ENCODE measurements at places on chromosomes 6 and 20.

- DNase-seq, result no peak
These were observed at the start of gene ADA for GRCh38 chr20:44651684-44652423. TSS of gene ADA (minus strand) at chr20:44651699. CDS start at chr20:44651607, 92 bp downstream.

GRCh38 chr6:74867291-74867690, 338.6 kb downstream of the COL12A1 start:
- no peak for DNase-seq

DNA sequence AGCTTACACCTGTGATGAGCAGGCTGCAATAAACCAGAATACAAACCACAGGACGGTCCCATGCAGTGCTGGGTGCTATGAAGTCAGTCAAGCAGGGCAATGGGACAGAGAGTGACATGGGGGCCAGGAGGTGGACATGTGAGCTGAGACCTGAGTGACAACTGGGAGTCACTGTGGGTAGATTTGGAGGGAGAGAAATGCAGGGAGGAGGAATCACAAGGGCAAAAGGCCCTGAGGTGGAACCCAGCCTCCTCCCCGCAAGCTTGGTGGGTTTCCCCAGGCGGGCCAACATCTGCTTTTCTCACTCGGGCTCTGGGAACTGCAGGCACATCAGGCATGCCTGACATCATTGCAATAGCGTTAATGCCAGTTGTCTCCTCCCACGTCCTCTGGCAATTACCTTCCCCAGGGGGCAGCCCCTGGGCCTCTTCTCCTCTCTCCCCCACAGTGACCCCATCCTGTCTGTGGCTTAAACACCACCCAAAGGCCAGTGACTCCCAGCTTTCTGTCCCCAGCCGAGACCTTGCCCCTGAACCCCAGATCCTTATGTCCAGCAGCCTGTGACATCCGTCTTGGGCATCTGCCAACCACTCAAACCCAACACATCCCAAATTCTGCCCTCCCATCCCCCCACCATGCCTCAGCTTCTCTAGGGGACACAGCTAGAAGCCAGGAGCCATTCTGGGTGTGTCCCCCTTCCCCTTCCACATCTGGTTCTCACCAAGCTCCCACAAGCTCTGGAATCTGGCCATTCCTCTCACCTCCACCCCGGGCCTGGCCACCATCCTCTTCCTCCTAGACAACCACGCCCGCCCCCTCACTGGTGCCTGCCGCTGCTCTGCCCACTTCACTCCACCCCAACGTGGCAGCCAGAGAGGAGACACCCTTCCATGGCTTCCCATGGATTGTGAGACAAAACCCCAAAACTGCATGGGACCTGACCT, 28.2 kb downstream of the PDRG1 start:
- DNase-seq, result no peak

- no peak for DNase-seq
These were observed 4.0 kb downstream of the FUCA2 start for GRCh38 chr6:143507358-143508145.

- DNase-seq, result no peak
These were observed 5.3 kb upstream of the CST7 start for GRCh38 chr20:24943731-24944130.

- no peak for DNase-seq
These were observed 183.4 kb downstream of the LY86 start for GRCh38 chr6:6771964-6772363.

DNA sequence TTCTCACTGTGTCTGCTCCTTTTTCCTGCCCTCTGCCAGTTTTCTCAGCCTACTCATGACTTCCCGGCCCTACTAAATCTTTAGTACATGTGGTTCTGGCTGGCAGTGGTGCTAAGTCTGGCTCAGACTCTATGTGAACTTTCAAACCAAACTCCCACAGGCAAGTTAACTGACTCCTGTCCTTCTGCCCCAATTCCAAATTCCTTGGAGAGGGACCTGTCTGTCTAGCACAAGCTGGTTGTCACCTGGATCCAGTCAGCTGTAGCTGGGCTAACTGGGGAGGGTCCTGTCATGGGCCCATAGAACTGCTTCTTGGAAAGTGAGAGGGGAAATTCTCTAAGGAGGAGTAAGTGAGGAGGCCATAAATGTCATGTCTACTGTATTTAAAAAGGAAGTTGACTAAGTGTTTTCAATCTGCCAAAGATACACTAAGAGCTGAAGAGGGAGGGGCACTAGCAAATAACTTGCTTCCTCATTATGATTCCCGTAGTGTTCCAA, 240.1 kb downstream of the KCNQ5 start:
- no peak for DNase-seq

DNA sequence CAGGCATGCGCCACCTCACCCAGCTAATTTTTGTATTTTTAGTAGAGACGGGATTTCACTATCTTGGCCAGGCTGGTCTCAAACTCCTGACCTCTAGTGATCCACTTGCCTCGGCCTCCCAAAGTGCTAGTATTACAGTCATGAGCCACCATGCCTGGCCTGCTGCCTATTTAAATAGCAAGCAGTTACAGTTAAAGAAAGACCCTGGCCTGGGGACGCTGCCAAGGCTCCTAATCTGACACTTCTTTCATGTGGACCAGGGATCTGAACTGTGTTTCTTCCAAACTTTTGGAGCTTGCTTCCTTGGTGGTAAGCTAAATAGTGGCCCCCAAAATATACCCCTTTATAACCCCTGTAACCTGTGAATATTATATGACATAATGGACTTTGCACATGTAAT, 15.3 kb downstream of the PPARD start:
- no peak for DNase-seq

DNA sequence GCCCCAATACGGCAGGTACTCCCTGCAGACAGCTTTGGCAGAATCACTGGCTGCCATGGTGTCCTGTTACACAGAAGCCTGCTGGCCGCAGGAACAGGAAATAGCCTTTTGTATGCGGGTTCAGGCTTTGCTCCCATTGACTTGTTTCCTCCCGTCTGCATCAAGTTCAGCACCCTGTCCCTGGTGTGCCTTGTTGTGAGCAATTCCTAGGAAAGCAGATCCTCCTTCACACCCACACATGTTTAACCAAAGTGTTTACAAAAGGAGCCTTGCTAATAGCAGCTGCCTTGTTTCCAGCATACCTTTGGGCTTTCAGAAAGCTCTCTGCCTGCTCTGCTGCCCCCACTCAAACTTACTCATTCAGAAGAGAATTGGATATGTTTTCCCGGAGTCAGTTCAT, 127.2 kb upstream of the SUPT3H start:
- DNase-seq, result no peak

GRCh38 chr6:36136034-36136433, 5.7 kb downstream of the MAPK13 start:
- no peak for DNase-seq

- DNase-seq, result no peak
These were observed 625.2 kb downstream of the EPM2A start for GRCh38 chr6:145110109-145110508.

DNA sequence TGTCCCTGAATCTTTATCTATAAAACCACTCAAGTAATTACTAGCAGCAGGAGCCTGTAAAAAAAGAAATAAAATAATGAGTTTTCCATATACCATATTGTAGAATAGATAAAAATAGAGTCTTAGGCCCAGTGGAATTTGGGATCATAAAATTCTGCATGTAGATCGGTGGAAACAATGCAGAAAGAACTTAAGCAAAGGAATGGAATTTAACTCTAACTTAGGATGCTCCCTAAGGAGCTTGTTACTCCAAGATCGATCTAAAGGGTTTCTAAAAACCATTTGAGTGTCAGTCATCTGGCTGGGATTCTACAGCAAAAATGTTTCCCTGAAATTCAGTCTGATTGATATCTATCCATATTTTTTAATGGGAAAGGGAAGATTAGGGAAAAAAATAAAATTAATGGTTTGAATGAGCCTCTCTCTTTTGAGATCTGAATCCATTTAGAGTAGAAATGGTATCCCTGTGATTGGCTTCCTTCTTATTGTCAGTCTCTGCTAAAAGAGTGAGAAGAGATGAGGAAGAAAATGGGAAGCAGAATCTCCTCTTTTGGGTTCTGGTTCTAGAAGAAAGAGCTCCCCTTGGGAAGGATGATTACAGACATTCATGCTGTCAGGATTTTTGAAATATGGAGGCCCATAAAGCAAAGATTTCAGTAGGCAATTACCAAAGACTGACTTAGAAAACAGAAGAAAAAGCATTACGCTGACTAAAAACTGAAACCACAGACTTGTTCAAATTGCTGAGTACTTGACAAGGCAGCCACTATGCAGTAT, 564.3 kb upstream of the MARCKS start:
- DNase-seq, result no peak

GRCh38 chr6:132058975-132059374, 107.8 kb upstream of the CCN2 start:
- DNase-seq, result no peak

DNA sequence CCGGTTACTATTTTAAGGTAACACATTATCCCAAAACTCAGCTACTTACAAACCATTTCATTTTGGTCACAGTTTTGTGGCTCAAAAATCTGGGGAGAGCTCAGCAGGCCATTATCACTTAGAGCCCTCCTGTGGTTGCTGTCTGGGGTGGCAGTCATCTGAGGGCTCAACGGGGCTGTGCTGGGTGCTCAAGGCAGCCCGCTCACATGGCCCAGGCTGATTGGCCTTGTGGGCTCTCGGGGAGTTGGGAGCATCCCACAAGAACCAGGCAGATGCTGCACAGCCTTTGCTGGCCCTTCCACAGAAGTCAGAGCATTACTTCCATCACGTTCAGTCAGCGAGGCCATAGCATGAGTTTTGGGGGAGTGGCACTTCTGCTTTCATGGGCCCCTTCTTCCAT, 6.3 kb upstream of the VSX1 start:
- no peak for DNase-seq

DNA sequence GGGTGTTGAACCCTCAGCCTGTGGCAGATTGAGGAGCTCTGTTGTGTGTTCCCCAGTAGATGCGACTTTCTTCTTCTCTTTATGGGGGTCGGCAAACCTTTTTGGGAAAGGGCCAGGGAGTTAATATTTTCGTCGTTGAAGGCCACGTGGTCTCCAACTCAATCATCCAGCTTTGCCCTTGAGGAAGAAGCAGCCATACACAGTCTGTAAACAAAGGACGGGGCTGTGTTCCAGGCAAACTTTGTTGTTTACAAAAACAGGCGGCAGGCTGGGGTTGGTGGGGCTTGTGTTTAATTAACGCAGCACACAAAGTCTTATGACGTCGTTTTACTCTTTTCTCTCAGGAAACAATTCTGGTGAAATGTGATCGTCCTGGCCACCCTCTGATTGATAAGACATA, 20.2 kb downstream of the KIF25 start:
- no peak for DNase-seq

- DNase-seq, result no peak
These were observed 19.2 kb downstream of the DCBLD1 start for GRCh38 chr6:117501722-117502121.

DNA sequence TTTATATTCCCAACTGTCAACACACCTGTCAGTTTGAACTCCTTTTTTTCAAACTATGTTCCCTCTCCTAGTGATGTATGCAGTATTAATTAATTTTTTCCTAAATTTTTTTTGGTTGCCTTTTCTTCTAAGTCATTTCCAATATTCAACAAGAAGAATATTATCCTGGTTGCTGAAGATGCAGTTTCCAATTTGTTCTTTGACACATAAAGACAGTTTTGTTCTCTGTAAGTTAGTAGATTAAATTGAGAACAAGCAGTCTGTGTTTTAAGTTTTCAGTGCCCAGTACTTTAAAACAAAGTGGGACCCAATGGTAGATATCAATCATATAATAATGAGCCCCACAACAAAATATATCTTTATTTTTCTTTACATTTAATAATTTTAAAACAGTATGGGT, 47.3 kb downstream of the GJA1 start:
- DNase-seq, result no peak

DNA sequence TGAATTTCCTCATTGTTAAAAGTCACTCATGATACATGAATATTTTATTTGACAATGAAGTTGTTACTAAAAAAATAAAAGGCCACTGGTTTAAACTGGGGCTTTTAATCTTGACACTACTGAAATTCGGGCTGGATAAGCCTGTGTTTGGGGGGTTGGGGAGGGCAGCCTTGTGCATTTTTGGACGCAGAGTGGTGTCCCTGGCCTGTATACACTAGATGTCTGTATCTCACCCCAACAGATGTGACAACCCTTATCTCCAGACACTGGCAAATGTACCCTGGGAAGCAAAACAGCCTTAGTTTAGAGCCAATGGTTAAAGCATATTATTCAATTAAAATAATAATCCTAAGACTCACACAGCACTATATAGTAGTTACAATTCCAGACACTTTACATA, 24.8 kb downstream of the MAN1A1 start:
- DNase-seq, result no peak

- no peak for DNase-seq
These were observed 57.6 kb downstream of the IMPG1 start for GRCh38 chr6:76014626-76015530.

DNA sequence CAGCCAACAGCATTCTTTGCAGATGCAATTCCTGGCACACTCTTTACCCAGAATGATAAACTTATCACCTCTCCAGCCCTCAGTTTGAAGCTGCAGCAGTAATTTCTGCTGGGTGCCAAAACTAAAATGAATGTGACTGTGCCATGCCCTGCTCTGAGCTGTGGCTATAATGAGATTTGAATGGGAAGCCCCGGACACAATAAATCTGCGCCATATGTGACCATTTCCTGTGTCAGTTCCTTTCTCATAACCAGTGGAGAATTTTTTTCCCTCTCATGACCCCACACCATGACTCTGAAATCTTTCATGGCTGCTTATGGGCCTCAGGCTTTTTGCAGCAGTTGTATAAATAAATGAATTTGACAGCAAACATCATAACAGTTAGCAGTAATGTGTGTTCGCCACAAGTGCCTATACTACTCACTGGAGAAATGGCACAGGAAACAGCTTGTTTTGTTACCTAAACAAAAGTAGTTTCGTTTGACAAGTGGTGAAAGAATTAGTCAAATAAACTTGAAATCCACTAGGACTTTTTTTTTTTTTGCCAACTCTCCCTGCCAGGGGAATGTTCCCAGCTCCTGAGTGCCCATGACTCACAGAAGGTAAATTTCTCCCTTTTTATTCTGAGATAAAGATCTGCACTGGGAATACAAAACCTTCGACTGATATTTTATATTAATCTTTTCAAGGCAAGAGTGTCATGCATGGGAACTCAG, 408.4 kb downstream of the PKHD1 start:
- DNase-seq, result no peak
